ENCODE measurements at places on chromosomes 16 and 17.

DNA sequence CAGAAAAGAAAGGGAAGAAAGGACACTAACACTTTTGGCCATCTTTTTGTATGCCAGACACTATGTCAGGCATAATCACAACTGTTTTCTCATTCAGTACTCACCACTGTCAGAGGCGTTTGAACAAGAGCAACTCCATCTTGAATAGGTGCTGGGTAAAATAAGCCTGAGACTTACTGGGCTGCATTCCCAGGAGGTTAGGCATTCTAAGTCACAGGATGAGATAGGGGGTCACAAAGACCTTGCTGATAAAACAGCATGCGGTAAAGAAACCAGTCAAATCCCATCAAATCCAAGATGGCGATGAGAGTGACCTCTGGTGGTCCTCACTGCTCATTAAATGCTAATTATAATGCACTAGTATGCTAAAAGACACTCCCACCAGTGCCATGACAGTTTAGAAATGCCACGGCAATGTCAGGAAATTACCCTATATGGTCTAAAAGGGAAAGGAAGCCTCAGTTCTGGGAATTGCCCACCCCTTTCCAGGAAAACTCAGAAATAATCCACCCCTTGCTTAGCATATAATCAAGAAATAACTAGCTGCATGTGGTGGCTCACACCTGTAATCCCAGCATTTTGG lies 14.9 kb upstream of the LYRM9 start:
- DNase-seq = no peak

DNA sequence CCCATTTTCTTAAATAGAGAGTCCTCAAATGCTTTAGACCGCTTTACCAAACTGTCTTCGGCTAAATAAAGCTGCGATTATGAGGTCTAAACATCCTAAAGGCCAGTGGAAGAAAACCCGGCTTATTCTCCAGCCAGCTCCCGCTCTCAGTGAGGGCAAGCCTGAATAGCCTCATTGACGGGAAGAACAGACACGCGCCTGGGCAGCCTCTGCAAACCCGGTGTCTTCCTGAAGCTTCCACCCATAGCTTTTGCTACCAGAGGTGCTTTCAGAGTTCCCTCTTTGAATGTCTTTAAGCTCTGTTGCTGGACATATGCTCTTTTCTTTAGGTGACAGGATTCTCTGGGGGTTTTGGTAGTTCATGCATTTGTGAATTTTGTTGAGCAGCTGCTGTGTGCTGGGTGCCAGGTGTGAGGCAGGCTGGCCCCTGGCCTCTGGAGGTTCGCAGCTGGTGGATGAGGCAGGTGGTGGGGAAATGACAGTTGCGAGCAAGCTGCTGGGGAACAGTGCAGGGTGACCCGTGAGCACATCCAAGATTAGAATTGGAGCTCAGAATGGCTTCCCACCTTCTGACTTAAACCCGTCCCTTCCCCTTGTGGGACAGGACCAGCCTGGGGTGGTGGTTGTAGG lies 44.7 kb downstream of the CRISPLD2 start:
- no peak for DNase-seq

GRCh38 chr17:51387582-51387981 lies 127.2 kb downstream of the UTP18 start:
- DNase-seq = no peak

DNA sequence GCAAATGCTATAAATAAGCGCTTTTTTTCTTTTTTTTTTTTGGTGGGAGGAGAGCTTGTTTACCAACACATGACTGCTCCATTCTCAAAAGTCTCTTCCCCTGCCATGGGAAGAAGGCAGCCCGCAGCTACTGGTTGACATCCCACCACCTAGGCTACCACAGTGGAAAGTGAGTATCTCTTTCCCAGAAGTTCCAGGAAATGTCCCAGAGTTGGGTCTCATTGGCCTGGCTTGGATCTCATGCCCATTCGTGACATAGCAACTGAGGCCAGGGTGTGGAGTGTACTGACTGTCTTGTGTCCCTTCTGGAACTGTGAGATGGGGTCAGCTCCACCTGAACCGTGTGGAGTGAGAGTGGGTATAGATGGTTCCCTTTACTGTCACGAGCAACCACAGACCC lies 29.5 kb upstream of the BRD7 start:
- no peak for DNase-seq

- DNase-seq = no peak
These were observed 76.5 kb downstream of the CYLD start for GRCh38 chr16:50818380-50818779.

DNA sequence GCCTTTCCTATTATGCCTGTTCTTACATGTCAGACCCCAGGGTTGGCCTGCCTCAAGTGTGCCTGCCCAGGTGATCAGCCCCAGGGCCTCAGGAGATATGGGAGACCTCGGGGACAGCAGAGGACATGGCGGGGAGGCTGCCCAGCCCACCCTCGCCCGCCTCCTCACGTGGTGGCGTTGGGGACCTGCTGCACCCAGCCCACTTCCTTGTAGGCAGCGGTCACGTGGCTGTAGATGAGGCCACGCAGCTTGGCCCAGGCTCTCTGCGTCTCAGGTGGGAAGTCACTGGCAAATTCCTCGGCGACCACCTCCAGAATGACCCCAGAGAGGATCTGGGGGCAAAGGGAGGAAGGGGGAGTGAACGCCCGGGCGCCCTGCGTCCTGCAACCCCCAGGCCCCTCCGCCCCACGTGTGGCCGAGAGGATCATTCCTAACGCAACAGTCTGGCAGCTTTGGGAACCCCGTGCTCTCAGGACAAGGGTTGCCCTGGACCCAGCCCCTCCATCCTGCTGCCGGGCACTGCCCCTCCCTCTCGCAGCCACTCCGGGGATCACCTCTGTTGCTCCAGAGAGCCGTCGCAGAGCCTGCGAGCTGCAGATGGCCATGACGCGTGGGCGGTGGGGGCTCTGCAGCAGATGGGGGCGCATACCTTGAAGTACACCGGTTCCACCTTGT lies 6.6 kb downstream of the CYGB start:
- no peak for DNase-seq

GRCh38 chr17:78151514-78152008 lies 5.4 kb downstream of the C17orf99 start:
- no peak for DNase-seq

- peak; percentile 43 for DNase-seq
These were observed 12.2 kb downstream of the PRKCB start for GRCh38 chr16:23847948-23848347.

DNA sequence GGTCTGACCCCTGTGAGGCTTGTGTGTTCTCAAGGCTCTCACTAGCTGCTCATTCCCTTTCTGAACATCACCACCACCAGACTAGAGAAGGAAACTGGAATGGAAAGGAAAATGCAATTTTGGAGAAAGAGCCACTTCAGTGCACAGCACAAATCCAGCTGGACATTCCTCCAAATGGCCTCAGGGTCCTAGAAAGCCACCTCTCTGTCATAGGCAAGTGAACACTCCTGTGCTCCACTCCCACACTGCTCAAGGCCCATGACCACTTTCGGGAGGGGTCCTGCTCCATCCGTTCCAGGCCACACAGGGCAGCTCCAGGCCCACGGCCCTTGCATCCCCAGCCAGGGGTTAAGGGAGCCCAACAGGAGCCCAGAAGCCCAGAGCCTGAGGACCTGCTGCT lies 2.6 kb downstream of the LRRC75A start:
- no peak for DNase-seq

DNA sequence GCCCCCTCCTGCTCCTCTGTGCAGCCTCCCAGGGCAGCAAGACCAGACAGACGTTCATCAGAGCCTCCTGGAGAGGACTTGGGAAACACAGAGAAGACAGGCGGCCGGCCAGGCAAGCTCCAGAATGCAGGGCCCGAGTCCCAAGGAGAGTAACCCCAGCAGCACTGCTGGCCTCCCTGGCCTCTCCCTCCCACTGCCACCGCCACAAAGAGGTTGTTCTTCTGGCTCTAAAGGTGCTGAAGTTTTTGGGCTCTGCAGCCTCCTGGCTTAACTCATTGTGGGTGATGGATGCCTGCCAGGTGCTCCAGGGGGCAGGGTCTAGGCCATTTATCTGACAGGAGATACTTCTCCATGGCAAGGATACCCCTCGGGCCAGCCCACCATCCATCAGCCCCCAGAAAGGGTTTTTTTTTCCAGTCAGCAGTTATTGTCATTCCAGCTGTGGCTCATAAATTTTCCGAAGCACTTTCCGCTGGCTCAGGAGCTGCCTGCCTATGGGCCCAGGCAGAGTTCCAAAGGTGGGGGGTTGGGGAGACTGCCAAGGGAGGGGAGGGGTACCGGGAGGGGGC lies 32.0 kb upstream of the MRPS23 start:
- DNase-seq = no peak

All from effector memory CD8-positive, alpha-beta T cell (primary cell).